ENCODE measurements at places on chromosomes 16 and 17. TPM values are rescaled to one million over a fixed set of nuclear protein-coding genes. Genes with fewer than 3 reads are reported as not detected.

TMEM220 gene
- 1.7 TPM for total RNA-seq

KLHL36 gene
- 48.2 TPM for total RNA-seq

CES1 gene
- total RNA-seq: 2.0 TPM

RRAD gene
- total RNA-seq: 22.5 TPM

SDR42E2 gene
- 0.08 TPM for total RNA-seq

RCVRN gene
- total RNA-seq: not detected

KRT16 gene
- total RNA-seq: 0.35 TPM

CA7 gene
- total RNA-seq: not detected

PPY gene
- not detected for total RNA-seq

TK1 gene
- total RNA-seq: 43.4 TPM

KRTAP16-1 gene
- not detected for total RNA-seq

ABCC12 gene
- not detected for total RNA-seq

TBC1D24 gene
- 12.9 TPM for total RNA-seq

CCDC40 gene
- 1.8 TPM for total RNA-seq
